ENCODE measurements at places on chromosomes 4 and X.

DNA sequence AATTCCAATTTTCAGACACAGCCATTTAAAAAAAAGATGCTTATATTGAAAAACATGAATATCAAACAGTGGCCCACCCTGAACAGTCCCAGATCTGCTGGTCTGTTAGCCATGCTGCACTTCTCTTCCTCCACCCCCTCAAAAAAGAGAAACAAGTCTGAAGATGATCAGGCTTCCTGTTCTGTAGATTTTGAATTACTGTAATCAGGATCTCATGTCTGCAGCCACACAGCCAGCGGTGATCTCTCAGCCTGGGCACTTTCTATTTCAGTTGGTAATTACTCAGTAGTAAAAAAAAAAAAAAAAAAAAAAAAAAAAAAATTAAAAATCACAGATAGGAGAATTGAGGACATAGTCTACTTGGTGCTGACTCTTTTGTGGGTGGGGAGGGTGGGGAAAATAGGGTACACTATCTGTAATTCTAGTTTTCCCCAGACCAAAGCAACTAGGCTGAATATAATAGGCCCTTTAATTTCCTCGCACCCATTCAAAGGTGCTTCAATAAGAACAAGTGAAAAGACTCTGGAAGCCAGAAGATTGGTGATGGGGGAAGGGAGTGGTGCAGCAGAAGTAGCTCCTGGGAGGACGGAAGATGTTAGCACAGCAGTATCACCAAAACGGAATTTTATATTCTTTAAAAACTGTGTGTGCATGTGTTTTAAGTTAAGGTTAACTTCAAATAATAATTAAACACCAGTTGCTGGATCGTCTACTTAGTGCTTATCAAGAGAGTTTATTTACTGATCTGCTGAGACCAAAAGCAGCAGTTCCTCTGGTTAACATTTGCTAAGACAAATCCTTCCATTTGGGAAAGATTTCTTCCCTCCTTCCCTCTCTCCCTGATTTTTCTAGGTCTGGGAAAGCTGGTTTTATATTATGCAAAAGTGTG, 47.0 kb downstream of the SPRY1 start:
- no peak for DNase-seq

- no peak for DNase-seq
These were observed 4.9 kb downstream of the CXCL6 start for GRCh38 chr4:73841243-73841925.

DNA sequence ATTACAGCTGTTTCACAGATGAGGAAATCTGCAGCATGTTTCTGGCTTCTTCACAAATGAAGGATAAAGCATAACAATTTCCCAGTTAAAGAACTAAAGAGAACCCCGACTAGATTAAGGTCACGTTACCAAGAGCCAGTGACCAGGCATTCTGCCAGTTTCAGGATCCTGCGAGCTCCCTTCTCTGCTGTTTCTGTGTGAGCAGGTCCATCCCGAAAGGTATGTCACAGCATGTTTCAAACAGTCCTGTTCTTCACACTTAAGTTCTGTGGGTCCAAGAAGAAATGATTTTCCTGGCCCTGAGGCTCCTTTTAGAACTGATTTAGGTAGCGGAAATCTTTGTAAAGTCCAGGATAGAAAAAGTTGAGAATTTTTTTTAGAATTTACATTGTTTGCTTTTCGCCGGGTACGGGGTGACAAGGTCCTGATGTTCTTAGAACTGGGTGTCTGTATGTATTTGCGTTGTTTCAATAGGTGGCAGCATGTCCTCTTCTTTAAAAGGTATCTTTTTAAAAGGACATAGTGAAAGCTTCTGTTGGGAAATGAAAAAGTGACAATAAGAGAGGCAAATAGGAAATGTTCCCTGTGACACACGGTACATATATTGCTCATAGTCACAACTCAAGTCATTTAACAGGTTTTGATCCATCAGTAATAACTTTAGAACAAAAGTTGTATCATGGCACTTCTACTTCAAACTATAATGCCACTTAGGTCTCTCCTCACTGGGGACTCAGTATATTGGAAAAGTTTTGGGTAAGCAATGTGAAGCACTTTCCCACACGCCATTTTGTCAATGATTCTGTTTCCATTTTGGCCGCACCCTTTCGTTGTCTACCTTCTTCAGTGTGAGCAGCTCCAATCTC, 18.4 kb downstream of the IL21 start:
- DNase-seq = peak; percentile 4

DNA sequence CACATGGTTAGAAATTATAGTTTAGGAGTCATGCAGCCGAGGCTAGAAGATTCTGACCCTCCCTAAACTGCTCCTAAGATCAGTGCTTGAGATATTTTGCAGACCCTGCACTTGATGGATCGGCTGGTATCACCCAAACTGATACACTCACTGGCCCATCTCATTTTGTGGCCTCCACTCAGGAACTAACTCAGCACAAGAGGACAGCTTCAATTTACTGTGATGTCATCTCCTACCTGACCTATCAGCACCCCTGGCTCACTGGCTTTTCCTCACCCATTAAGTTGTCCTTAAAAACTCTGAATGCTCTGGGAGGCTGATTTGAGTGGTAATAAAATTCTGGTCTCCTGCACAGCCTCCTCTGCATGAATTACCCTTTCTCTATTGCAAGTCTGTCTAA, 450.9 kb downstream of the PCDH10 start:
- no peak for DNase-seq

- DNase-seq = no peak
These were observed 270.8 kb upstream of the FGF13 start for GRCh38 chrX:138982365-138982764.

DNA sequence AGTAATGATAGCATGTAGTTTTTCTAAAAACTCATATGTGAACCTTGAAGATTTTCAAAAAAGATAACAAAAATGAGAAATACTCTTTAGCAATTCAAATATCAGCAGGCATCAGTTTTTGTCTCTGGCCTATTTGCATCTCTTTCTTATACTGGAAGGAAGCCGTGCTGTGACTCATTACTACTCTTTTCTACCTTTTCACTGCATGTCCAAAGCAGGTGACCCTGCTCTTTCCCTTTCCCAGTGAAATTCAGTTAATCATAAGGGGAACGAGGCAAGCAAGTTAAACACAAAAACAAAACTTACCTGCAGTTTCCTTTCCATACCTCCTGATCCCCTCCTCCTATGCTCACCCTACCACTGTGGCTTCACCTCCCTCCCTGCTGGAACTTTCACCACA, 9.3 kb downstream of the SPATA4 start:
- DNase-seq = no peak

GRCh38 chr4:48653217-48654014, 126.7 kb downstream of the FRYL start:
- no peak for DNase-seq

- no peak for DNase-seq
These were observed 14.1 kb downstream of the GRK4 start for GRCh38 chr4:2977211-2978088.

DNA sequence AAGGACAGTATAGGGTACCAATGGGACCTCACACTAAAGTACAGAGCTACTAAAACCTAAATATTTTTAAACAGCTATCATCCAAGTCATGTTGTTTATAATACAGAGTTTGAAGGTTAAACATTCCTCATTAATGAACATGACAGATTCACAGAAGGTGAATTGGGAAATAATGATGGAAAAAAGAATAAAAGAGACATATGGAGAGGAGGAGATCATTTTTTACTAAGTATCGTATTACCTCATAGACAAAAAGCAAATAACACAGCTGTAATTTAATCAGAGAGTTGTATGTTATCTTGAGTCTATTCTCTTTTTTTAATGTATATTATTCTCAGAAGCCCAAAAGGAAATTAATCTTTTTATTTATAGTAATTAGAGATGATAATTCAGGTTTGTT, 7.9 kb downstream of the PLK4 start:
- peak; percentile 20 for DNase-seq

- DNase-seq = no peak
These were observed 520.5 kb downstream of the GBA3 start for GRCh38 chr4:23213198-23213597.
